ENCODE measurements at places on chromosomes 2 and 18.
A peak's percentile ranks its signal among the peaks of the same experiment; 100 is the strongest.

- no peak for DNase-seq
Measured at GRCh38 chr2:231923010-231923344, 3.2 kb downstream of the NPPC start.

DNA sequence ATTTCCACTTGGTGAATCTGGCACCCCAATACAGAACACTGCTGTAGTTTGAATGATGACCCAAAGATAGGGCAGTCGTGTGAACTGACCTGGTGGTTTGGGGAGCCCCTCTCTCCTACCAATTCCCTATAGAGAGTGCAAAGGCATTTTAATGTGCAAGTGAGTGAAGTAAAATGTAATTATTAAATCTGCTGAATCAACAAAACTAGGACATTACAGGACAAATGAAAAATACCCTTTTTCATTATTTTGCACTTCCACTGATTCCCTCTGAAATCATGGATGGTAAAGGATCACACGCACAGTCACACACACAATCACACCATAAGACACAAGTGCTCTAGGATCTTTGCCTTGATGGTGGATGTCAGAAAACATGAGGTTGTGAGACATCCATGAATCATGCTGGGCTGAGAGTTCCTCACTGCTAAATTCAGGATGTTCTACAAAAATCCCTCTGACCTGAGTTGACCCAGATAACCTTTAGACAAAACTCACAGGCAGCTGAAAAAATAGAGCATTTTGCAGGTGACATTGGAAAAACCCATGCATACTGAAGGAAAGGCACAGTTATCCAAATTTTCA is 197.4 kb downstream of the FBXO15 start:
- DNase-seq, result peak; percentile 5

DNA sequence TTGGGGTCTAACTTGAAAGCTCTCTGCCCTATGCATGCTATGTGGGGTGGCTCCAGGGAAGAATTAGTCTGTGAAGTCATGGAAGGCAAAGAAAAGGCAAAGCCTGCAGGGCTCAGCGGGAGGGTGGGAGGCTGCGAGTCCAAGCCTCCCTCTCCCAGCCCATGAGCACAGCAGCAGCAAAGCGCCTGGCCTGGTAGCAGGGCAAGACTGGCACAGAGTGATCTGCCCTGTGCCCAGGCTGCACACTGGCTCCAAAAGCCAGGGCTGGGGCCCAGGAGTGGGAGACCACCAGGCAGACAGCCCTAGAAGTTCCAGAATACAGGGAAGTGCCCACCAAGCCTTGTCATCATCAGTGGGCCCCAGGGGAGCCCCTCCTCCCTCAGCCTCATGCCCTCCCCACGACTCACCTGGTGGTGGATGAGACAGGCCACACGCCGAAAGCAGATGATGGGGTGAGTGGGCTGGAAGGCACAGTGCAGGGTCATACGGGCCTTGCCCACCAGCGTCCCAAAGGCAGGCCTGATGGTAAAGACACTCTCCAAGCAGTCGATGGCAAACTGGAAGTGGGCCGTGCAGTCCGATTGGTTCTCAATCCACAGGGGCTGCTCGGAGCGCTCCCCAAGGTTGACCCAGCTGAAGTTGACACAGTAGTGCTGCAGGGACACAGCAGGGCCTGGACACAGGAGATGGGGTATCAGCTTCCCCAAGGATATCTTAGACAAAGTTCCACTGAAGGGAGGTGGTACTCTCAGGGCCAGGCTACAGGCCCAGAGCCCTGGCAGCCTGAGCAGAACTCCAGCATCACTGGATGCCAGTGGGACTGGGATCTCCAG is 12.1 kb downstream of the CFAP65 start:
- no peak for DNase-seq

GRCh38 chr2:213002383-213002782 is 149.0 kb downstream of the IKZF2 start:
- no peak for DNase-seq

- no peak for DNase-seq
Measured at GRCh38 chr2:125656190-125656589, 999.8 kb upstream of the GYPC start.

Measured in HFFc6 (cell line).